ENCODE measurements at places on chromosomes 12 and 14. TPM values are rescaled to one million over a fixed set of nuclear protein-coding genes. Genes with fewer than 3 reads are reported as not detected.

The AMN gene
- 2.2 TPM for polyA plus RNA-seq

The LRFN5 gene
- not detected for polyA plus RNA-seq

The DTX1 gene
- 8.7 TPM for polyA plus RNA-seq

The IL26 gene
- not detected for polyA plus RNA-seq

The GLIPR1L1 gene
- not detected for polyA plus RNA-seq

The SELPLG gene
- 53.1 TPM for polyA plus RNA-seq

- DNase-seq = no peak
These were observed 150.2 kb upstream of the CLEC14A start for GRCh38 chr14:38405851-38406635.

DNA sequence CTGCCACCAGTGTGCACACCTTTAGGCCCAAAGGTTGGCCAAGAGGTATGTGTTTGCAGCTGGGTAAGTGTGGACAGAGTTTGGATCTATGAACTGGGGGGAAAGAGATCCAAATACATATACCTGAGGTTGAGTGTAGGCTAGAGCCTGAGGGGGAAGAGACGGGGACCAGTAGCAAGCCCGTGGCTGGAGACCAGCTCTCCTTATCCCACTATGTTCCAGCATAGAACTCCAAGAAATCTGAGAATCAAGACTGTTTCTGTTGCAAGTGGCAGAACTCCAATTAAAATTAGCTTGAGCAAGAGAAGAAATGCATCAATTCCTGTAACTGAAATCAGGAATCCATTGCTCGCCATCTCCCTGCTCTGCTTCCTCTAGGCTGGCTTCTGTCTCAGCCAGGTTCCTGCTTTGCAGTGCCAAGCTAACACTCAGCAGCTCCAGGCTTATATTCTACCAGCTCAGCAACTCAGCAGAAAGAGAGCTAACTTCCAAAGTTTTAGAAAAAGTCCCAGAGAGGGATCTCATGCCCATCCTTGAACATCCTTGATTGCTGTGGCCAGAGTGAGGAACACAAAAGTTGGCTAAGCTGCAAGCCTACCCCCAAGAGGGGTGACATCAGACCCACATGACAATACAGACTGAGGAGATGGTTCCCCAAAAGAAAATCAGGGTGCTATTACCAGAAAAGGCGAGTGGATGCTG is 1.5 kb upstream of the PCK2 start:
- no peak for DNase-seq

DNA sequence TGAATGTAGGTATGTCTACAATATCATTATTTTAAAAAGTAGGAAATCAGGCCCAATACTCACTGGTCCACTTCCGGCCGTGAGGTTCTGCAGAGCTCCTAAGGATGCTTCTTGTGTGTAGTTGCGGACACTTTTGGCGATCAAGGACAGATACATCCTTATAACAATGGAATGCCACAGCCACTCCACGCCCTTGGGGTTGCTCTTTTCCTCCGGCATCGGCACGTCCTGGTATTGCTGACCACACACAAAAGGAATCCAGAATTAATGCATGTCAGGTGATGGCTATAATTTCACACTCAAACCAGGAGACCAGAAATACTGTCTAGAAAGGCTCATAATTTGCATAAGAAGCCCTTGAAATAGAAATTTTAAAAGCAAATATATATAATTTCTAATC is 65.6 kb upstream of the YARS2 start:
- DNase-seq = no peak

DNA sequence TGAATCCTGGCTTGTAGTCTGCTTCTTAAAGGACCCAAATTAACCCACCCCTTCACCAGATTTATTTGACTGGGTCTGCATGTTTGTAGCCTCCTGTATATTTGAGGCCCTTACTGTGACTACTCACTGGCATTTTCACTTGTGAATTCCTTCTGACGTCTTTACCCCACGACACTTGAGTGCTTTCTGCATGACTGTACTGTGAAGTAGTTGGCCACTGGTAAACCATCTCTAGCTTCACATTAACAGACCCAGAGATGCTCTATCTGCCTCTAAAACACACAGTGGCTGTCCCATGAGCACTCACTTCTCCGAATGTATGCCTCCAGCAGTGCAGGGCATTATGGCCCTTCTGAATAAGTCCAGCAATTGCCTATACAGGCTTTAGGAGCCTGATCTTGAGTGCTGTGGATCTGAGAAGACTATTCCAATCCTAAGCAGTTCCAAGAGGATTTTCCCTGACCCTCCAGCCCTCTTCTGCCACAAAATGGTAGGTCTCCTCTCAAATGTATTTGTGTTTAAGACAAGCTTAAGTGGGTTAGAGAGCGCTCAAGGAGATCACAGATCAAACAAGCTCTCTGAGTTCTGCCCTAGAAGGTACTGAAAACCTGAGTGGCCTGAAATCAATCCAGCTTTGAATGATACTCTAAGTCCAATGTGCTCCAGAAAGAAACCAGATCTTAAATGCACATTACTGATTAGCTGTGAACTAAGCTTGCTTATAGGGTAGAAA is 534.7 kb downstream of the RPS29 start:
- DNase-seq = no peak

DNA sequence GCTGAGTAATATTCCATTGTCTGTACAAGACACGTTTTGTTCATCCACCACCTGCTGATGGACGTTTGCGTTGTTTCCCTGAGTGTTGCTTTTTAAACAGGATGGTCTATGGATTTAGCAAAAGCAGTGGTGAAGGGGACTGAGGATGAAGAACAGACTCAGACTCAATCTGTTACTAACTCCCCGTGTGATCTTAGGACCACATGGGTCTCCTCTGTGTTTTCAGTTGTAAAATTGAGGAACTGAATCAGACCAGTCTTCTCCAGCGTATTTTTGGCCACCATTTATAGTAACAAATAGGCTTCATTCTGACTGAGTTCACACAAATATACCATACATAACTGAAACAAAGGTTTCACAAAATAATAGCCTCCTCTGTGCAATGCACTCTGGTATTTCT is 85.6 kb downstream of the FOXN3 start:
- DNase-seq = peak; percentile 26

GRCh38 chr14:21557084-21557901 is 22.6 kb downstream of the OR10G3 start:
- peak; percentile 71 for DNase-seq

DNA sequence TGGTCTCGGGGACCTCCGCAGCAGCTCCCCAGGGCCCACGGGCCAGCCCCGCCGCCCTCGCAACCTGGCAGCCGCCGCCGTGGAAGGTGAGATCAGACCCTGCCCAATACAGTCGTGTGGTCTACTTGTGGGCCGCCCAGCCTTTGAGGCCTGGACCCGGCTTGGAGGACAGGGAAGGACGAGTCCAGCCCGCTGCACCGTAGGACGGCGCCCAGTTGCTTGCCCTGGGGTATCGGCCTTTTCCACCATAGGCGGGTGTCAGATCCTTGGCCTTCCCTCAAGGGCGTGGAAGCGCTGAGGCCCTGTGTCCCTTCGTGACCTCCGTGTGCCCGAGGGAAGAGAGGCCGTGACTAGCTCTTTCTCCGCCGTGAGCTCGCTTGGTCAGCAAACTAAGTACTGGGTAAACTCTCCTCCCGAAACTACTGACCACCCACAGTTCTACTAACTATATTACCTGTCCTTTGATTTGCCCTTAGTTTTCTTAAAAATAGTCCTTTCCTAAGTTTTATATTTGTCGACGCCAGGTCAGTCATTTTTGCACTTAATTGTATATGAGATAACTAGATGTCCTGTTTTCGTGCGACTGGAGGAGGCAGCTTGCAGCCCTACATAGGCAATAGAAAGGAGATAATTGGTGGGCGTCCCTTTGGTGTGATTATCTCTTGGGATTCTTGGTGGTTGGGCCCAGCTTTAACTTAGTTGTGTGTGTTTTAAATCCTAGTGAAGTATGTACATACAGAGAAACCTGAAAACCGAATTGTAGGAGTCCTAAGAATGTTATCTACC is 757 bp downstream of the SLC25A3 start:
- DNase-seq = no peak

Data from naive B cell (primary cell).